ENCODE measurements at places on chromosomes 4 and X.
A peak's percentile ranks its signal among the peaks of the same experiment; 100 is the strongest.

DNA sequence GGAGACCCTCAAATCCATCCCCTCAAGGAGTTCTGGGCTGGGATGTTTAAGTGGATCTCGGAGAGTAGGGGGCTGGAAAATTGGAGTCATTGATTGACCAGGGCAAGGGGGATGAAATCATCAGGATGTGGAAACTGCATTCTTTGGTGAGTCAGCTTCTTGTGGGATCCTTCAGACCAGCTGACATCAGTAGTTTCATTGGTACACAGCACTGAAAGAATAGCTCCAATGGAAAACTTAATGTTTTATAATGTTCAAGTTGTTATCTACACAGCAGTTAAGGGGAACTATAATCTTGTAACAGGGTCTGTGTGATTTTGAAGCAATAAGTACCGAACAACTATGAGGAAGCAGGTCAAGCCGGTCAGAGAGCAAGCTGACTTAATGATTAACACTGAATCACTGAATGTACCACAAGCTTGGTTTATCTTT is 506.1 kb downstream of the RPA4 start:
- H3K36me3 ChIP-seq: no peaks in the 10 kb centered on the region
- no peaks in the 10 kb centered on the region for H3K27me3 ChIP-seq
- no peaks in the 10 kb centered on the region for H3K4me1 ChIP-seq
- H3K27ac ChIP-seq: peak overlapping the region; percentile 64
- H3K4me3 ChIP-seq: no peak overlapping the region
- peak; percentile 89 for DNase-seq

GRCh38 chrX:143701460-143701859 is 19.1 kb downstream of the SPANXN2 start:
- no peaks in the 10 kb centered on the region for H3K36me3 ChIP-seq
- no peaks in the 10 kb centered on the region for H3K27me3 ChIP-seq
- no peak overlapping the region for H3K4me3 ChIP-seq
- no peak overlapping the region for H3K27ac ChIP-seq

DNA sequence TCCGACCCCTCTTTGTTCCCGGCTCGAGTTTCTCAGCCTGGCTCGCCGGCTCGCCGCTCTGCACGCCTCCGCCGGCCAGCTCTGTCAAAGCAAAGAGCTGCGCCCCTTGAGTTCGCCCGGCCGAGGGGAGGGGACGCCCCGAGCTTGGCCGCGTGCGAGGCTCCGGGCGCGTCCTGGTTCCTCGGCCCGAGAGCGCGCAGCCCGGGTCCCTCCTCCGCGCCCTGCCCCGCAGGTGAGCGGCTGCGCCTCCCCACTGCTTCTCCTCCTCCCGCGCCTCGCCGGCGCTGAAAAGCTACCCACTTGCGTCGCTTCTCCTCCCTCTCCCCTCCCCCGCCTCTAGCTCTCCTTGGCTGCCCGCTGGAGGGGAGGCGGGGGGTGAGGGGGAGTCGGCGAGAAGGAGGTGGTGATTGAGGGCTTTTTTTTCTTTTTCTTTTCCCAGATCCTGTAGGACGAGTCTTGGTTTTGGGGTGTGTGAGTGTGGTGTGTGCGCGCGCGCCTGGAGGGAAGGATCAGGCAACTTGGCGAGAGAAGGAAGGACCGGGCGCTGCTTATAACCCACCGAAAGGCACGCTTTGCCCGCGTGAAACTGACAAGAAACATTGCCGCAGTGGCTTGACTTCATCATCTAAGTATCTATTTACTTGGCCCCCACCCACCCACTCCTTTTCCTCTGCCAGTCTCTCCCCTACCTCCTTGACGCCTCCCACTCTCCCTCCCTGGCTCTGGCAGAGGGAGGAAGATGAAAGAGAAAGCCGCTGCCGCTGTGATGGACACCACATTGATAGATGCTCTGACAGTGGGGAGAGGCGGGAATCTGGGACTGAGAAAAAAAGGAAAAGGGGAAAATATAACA is at the start of gene LEF1:
Gene LEF1, minus strand, starts transcription at position 262 of the 853 bp plus-strand sequence. CDS start 1,165 bp downstream, outside the sequence.
- H3K36me3 ChIP-seq: no peaks in the 10 kb centered on the region
- peaks cover 44% of the 10 kb centered on the region for H3K27me3 ChIP-seq
- no peak within 1 kb of the TSS for H3K27ac ChIP-seq
- H3K4me1 ChIP-seq: no peaks in the 10 kb centered on the region

DNA sequence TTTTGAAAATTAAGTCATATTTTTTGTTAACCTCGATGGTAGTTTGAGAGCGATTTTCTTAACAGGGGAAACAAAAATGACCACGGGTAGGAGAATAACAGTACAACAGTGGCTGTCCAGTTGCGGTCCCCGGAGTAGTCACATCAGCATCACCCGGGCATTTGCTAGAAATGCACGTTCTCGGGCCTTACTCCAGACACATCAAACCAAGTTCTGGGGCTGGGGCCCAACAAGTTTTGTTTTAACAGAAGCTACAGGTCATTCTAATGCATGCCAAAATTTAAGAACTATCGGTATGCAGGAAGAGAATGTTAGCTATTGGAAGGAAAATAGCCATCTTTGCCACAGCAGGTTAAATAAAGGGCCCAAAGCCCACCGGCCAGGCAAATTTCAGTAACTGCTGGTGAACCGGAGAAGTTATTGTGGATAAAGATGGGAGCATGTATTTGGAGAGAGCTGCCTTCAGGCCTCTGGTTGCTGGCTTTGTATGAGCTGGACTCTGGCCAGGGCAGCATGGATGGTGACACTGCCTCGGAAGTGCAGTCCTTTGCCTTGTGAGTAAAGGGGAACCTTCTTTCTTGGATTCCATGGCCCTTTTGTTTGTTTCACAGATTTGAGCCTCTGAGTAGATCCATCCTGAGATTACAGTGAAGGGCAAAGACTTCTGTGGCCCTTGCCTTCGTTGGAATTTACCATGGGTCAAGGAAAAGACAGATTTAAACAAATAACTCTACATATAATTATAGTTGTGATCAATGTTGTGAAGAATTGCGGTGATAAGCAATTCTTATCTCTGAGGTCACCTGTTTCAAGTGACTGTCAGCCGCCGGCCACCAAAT is 62.1 kb downstream of the TBC1D14 start:
- no peak overlapping the region for H3K27ac ChIP-seq
- no peaks in the 10 kb centered on the region for H3K4me1 ChIP-seq
- no peak overlapping the region for H3K4me3 ChIP-seq

- H3K27ac ChIP-seq: no peak overlapping the region
- no peaks in the 10 kb centered on the region for H3K36me3 ChIP-seq
- no peaks in the 10 kb centered on the region for H3K27me3 ChIP-seq
Observed at GRCh38 chr4:134320048-134320447, 118.5 kb upstream of the PABPC4L start.

GRCh38 chr4:76895619-76896018 is 2.3 kb downstream of the SOWAHB start:
- no peaks in the 10 kb centered on the region for H3K36me3 ChIP-seq
- no peak for DNase-seq
- H3K27me3 ChIP-seq: peaks cover 24% of the 10 kb centered on the region
- H3K4me3 ChIP-seq: no peak overlapping the region
- H3K27ac ChIP-seq: no peak overlapping the region

Measured in fibroblast of lung (primary cell).